ENCODE measurements at places on chromosomes 16 and 17.

- ATAC-seq, result peak; percentile 23
Measured at GRCh38 chr17:7323731-7324437, 5.3 kb downstream of the NEURL4 start.

DNA sequence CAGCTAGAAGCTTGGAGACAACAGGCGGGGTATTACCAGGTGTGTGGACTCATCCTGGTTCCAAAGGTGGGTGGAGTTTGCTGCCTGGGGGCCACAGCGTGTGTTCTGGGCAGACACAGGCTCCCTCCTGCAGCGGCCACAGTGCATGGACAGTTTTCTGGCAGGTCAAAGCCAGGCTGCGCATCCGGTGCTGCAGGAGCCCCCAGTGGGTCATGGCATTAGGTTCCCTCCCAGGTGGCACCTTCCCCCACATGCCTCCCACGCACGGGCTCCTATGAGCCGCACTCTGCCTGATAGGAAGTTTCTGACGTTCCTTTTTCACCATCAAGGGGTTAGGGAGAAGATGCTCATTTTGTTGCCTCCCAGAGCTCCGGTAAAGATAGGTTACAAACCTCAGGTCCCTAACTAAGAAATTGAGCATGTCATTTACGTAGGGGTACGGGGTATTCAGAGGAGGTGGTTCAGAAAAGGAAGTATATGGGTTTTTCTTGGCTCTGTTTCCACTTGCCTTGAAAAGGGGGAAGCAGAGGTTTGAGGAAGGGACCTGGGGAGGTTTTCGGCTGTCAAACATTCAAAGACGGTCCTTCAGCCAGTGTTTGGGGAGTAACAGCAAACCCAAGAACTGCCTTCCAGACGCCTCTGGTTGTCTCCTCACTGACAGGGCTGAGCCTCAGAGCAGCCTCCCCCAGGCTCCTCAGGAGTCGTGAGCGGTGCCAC lies 32.7 kb upstream of the NAT9 start:
- no peak for ATAC-seq

DNA sequence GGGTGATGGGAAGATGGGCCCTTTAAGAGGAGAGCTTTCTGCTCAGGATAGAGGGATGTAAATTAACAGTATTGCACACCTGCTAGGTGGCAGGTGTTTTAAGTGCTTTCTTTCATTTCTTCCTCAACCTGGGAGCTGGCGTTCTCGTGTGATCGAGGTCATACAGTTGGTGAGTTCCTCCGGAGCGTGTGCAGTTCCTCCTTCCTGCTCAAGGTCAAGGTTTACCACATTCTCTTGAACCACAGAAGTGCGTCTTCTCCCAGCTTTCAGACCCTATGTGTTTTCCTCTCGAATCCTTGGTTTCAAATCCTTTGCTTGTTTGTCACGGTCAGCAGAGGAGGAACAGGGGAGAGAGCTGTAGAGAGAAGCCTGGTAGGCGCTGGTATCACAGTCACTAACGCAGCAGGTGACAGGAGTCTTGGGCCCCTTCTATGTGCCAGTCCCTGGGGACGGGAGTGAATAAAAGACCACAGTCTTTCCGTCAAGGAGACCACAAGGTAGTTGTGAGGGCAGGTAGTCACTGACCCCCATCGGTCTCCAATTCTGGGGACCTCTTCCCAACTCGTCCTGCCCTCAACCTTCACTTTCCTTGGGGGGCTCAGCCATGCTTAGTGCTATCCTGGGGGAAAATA lies 791 bp downstream of the DNAI2 start:
- ATAC-seq, result no peak

GRCh38 chr16:58556678-58557077 lies 41.4 kb downstream of the SETD6 start:
- no peak for ATAC-seq

DNA sequence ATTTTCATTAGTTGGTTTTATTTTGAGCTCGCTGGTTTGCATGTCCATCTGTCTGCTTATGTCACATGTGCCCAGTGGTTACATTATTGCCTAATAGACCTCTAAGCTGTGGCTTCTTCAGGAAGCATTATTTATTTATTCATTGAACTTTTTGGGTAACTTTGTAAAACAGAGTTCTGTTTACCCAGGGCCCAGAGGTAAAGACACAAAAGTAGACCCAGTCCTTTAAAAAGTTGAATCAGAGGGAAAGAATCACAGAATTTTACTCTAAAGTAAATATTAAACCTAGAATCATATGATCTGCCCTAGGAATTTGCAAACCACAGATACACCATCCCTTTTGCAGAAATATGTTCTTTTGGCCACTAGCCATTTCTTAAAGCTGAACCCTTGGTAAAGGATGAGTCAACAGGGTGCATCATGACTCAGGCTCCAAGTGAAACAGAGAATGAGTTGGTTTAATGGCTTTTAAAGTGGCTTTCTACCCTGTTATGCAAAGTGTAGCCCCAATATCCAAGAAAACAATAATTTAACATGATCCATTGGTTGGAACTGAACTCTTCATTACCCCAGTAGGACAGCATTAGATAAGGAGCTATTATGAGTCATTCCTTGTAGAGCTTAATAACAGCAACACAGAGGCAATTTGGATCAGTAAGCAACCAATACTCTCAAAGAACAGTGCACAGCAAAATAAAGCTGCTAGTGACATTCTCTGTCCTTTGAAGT lies 236.3 kb downstream of the KCNJ2 start:
- ATAC-seq, result no peak

GRCh38 chr16:78506367-78507193 lies 407.1 kb downstream of the WWOX start:
- peak; percentile 27 for ATAC-seq

DNA sequence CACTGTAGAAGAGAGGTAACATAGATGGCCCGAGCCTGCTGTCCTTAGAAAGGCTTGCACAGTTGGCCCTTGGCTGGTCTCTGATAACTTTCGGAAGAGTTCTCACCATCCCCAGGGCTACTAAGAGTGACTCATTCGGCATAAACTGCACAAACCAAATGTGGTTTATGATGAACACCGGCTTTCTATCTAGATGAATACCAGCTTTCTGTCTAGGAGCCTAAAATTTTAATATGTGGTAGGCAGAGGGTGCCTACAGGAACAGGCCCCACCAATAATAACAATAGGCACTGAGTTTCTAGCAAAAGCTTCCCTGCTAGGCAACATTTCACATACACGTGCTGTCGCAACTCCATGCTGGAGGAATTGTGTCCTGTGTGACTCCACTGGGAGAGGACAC lies 15.4 kb downstream of the CNOT1 start:
- peak; percentile 90 for ATAC-seq

DNA sequence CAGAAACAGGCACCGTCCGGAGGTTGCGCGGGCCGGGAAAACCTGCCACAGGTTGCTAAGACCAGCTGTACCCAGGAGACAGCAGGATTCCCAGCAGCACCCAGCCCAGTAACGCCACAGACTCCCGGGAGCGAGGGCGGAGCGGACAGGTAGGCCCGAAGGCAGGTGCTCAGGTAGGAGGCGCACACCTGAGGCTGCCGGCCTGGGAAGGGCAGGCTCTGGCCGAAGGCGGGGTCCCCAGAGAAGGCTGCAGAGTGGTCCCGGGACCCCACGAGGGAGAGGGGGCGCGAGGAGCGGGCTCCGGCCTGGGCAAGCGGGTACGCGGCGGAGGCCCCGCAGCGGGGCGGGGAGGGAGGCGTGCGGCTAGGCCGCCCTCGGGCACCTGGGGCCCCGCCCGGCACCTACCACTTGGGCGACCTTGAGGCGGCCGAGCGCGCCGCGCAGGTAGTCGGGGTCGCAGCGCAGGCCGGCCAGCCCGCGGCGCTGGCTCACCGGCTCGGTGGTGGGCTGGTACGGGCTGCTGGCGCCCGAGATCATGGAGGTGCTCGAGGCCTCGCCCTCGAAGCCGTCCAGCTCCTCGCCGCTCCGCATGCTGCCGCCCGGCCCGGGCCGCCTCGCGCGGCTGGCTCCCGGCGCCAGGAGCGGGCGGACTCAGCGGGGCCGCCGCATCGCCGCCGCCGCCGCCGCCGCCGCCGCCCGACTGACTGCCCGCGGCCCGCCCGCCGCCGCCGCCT lies 441 bp downstream of the CMTM4 start:
- ATAC-seq, result peak; percentile 53

DNA sequence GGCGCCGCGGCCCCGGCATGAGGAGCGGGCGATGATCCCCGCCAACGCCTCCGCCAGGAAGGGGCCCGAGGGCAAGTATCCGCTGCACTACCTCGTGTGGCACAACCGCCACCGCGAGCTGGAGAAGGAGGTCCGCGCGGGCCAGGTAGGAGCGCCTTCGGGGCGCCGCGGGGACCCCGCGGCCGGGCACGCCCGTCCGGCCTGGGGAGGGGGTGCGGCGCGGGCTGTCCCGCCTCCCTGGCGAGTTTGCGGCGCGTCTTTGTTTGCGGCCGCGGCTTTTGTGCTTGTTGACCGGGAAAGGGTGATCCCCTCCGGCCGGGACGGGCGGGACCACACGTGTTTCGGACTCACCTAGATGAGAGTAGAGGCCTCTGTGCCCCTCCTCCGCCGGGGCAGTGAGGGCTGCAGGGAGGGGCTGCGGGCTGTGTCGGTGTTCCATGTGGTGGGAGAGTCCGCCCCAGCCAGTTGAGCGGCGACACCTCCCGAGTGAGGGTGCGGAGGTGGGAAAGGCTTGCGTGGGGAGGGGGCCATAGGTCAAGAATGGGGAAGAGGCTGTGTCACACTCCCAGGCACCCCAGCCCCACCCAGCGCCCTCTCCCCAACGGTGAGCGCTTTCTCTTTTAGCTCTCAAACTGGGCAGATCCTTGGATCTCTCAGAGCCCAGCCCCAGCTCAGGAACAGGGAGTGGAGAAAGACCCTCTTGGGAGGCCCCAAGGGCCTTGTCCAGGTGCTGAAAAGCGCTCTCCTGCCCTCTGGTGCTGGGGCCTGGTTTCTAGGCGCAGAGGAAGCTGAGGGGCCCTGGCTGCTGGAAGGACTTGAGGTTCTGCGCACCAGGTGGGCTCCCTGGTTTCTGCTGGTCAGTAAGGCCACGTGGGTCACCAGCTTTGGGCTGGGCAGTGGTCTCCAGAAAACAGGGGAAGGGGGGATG lies 923 bp downstream of the ANKRD13B start:
- ATAC-seq, result no peak

- ATAC-seq, result peak; percentile 35
Measured at GRCh38 chr16:89192956-89193575, 7.3 kb downstream of the SLC22A31 start.

GRCh38 chr16:67184453-67184994 lies 761 bp upstream of the MATCAP1 start:
- ATAC-seq, result peak; percentile 36

GRCh38 chr16:81466356-81466980 lies 21.9 kb downstream of the CMIP start:
- ATAC-seq, result no peak

- ATAC-seq, result no peak
Measured at GRCh38 chr16:27717726-27718125, 167.8 kb downstream of the KATNIP start.

DNA sequence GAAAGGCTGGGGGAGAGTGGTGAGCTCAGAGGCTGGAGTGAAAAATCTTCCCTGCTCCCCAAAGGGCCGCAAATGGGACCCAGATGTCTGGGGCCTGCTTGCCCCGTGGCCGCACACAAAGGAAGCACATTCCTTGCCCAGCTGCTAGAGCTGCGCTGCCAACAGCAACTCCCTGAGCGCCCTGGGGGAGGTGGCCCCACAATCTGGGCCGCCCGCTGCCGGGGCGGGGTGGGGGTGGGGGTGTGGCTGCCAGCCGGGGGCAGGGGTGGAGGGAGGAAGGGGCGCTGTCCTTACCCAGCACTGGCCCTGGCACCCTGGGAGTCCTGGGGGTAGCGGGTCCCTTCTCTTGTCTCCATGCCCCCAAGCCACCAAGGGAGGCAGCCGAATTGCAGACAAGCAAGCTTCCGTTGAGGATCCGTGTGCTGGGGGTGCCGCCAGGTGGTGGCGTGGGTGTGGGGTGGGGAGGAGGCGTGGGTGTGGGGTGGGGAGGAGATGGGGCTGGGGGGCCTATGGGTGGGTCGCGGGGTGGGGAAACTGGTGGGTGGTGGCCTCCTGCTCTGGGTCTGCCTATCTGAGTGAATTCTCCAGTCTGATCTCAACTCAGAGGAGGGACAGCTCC lies 48.4 kb upstream of the PABPN1L start:
- peak; percentile 92 for ATAC-seq

DNA sequence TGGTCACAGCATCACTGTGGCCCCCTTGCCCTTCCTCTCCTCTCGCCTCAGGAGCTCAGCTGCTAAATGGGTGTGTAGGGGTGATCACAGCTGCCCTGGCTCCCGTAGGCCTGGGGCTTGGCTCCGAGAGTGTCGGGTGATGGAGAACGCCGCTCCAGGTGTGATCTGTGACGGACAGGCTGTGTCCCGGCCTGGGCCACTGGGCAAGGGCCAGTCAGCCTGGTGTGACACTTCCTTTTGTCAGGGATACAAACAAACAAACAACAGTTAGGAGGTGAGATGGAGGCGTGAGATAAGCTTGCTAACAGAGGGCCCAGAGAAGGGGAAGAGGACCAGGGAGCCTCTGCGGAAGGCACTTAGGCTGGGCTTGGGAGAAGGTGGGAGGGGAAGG lies 2.0 kb downstream of the ADGRG1 start:
- ATAC-seq, result no peak

DNA sequence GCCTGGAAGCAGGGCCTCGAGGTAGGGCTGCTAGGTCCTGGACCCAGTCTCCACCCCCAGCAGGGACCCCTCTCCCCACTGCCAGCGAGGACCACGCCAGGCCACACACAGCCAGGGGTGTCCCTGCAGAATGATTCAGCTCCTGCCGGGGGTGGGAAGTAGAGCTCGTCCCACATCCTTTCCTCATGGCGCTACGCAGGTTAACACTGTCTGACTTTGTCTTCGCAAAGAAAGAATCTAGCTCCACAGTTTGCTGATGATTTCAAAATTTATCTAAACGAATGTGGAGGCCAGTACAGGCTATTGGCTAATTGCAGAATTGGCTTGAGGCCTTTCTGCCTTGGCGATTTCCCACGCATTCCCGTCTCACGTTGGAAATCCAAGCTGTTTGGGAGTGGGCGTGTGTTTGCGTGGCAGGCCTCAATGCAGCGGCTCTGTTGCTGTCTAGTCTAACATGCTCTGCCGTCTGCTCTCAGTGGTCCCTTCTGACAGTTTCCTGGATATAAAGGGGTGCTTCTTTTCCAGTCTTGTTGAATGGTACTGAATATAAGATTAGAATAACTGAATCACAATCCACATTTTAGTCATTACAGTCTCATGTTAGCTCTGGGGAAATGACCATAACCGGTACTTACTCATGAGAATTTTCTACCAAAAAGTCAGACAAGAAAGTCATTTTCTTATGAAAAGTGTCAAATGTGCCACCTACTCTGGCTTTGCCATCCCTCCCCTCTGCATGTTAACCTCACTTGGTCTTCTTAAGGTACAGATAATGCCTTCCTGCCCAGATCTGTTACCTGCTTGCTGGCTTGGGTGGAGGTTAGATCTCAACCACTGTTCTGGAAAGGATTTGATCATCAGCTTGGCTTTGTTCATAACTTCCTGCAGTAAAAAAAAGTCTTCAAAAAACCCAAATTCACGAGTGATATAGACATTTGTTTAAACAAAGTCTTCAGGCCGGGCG lies 252.4 kb downstream of the NTN1 start:
- ATAC-seq, result no peak

GRCh38 chr16:72473631-72474030 lies 301.7 kb upstream of the PMFBP1 start:
- no peak for ATAC-seq

- ATAC-seq, result peak; percentile 94
Measured at GRCh38 chr17:59786536-59787319, 79.3 kb downstream of the VMP1 start.

GRCh38 chr17:72501404-72502370 lies 380.9 kb downstream of the SOX9 start:
- ATAC-seq, result peak; percentile 79

GRCh38 chr16:81657781-81658180 lies 121.3 kb upstream of the PLCG2 start:
- ATAC-seq, result no peak

Data from motor neuron (in vitro differentiated cells).